ENCODE measurements at places on chromosomes 2 and 18.

GRCh38 chr2:46943881-46944798 is 28.5 kb upstream of the MCFD2 start:
- DNase-seq: no peak

- no peak for DNase-seq
Measured at GRCh38 chr18:12306752-12307700, 1.0 kb upstream of the TUBB6 start.

- no peak for DNase-seq
Measured at GRCh38 chr18:45518311-45519155, 96.7 kb upstream of the SLC14A2 start.

DNA sequence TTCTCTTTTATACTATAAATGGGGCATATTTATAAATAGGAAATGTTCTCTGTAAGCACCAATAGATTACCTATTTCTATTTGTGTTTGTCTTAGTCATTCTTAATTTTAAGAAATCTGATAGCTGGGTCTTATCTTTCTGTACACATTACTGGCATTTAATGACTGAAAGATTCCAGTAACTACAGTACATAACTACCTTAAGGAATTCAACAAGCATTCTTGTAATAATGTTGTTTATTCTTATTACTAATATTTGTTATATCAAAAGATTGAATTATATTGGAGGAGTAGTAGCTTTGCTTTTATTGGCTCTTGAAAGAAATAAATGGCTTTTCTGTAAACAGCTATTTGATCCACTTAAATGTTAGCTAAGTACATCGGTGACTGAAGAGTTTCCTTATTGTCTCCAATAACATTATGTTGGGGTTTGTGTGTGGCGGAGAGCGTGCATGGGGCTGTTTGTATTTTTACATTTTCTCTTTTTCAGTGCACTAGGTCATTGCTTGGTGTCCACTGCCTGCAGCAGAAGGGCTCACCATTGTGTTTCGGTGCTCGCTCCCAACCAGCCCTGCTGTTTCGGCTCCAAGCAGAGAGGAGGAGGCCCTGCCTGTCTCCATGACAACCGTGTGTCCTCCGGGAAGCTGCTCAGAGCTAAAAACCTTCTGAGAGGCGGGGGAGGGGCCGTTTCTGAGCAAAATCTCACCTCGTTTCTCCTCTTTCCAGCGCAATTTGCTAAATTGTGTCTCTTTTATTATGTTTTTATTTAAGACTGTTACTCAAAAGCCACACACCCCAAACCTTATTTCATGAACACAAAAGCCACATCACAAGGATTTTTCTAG is 112.5 kb upstream of the SLC38A11 start:
- no peak for DNase-seq
